ENCODE measurements at places on chromosomes 5 and 9.
A peak's percentile ranks its signal among the peaks of the same experiment; 100 is the strongest.

- peak; percentile 62 for DNase-seq
Observed at GRCh38 chr9:97386733-97387503, 25.0 kb upstream of the TDRD7 start.

GRCh38 chr9:79382458-79382857, 189.3 kb upstream of the TLE4 start:
- DNase-seq = no peak

GRCh38 chr9:111456529-111456928, 27.7 kb downstream of the ECPAS start:
- DNase-seq = no peak

- DNase-seq = no peak
Observed at GRCh38 chr5:157510682-157511081, 50.7 kb downstream of the NIPAL4 start.

DNA sequence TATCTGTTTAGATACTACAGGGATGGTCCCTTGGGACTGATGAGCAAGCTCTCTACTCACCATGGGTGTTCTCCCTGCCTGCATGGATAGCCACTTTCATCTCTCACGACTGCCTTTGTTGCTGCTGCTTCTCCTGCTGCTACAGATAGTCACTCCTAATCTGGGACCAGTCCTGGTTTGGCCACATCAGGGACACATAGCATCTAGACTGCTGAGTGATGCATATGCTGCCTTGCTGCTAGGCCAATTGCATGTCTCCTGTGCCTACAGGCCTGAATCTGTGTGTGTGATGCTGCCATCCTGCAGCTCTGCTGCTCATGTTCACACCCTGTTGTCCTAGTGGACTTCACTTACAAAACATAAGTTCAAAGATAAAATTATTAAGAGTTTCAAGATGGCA, 297.1 kb downstream of the HCN1 start:
- no peak for DNase-seq

Measured in CD4-positive, alpha-beta T cell treated with Interleukin-21 for 1 hour (primary cell).